Adrenal gland (tissue), 19 donors: ENCODE measurements at places on chromosomes 1 and 21. TPM values are rescaled to one million over a fixed set of nuclear protein-coding genes. Genes with fewer than 3 reads are reported as not detected.

NBPF19 gene
- 3.7 TPM for polyA plus RNA-seq

PARS2 gene
- 1.4 TPM for polyA plus RNA-seq

ZMYND12 gene
- 2.7 TPM for polyA plus RNA-seq

ADAMTS5 gene
- 0.48 TPM for polyA plus RNA-seq

AMIGO1 gene
- polyA plus RNA-seq, result 20.7 TPM

FCGR3B gene
- 3.4 TPM for polyA plus RNA-seq

CD1C gene
- polyA plus RNA-seq, result 0.27 TPM

AHCTF1 gene
- polyA plus RNA-seq, result 10.0 TPM

KRTAP27-1 gene
- not detected for polyA plus RNA-seq

DYRK1A gene
- polyA plus RNA-seq, result 23.6 TPM

KRTAP20-4 gene
- polyA plus RNA-seq, result not detected

C1orf94 gene
- polyA plus RNA-seq, result 0.07 TPM

TMED5 gene
- 181 TPM for polyA plus RNA-seq

TSPEAR gene
- polyA plus RNA-seq, result not detected

VWA5B1 gene
- polyA plus RNA-seq, result 0.26 TPM

MSH4 gene
- 0.32 TPM for polyA plus RNA-seq

GCSAML gene
- not detected for polyA plus RNA-seq

CDCA8 gene
- 0.64 TPM for polyA plus RNA-seq

RIT1 gene
- polyA plus RNA-seq, result 16.2 TPM

F5 gene
- polyA plus RNA-seq, result 0.64 TPM

LRP8 gene
- polyA plus RNA-seq, result 0.64 TPM

SPSB1 gene
- polyA plus RNA-seq, result 12.9 TPM

OPRD1 gene
- polyA plus RNA-seq, result 0.26 TPM

CDC73 gene
- polyA plus RNA-seq, result 10.7 TPM

CCSAP gene
- polyA plus RNA-seq, result 1.7 TPM

VASH2 gene
- 0.17 TPM for polyA plus RNA-seq

SH2D2A gene
- 3.9 TPM for polyA plus RNA-seq

SPRR2A gene
- 0.97 TPM for polyA plus RNA-seq

TEX38 gene
- polyA plus RNA-seq, result 0.54 TPM

CLCA2 gene
- polyA plus RNA-seq, result 0.16 TPM

MYBPH gene
- polyA plus RNA-seq, result not detected

DIO1 gene
- polyA plus RNA-seq, result 0.11 TPM

CD1B gene
- polyA plus RNA-seq, result not detected

TMEM222 gene
- polyA plus RNA-seq, result 66.8 TPM

OR10J1 gene
- not detected for polyA plus RNA-seq

ASAP3 gene
- polyA plus RNA-seq, result 81.0 TPM

SPRR1A gene
- not detected for polyA plus RNA-seq

PER3 gene
- 8.8 TPM for polyA plus RNA-seq

ETNK2 gene
- polyA plus RNA-seq, result 7.7 TPM

OR2L13 gene
- 0.07 TPM for polyA plus RNA-seq

OR2M5 gene
- polyA plus RNA-seq, result not detected

TTC13 gene
- 12.0 TPM for polyA plus RNA-seq

IL12RB2 gene
- polyA plus RNA-seq, result 0.48 TPM

LCK gene
- polyA plus RNA-seq, result 0.46 TPM

SRP9 gene
- 178 TPM for polyA plus RNA-seq

BATF3 gene
- 7.5 TPM for polyA plus RNA-seq

HORMAD1 gene
- polyA plus RNA-seq, result not detected

EXOSC10 gene
- 107 TPM for polyA plus RNA-seq

KCNH1 gene
- 0.64 TPM for polyA plus RNA-seq

ETV3 gene
- 3.3 TPM for polyA plus RNA-seq

KCNJ9 gene
- 0.24 TPM for polyA plus RNA-seq

WNT3A gene
- not detected for polyA plus RNA-seq

FBLIM1 gene
- 50.1 TPM for polyA plus RNA-seq

OR2G2 gene
- polyA plus RNA-seq, result not detected

PGLYRP4 gene
- polyA plus RNA-seq, result not detected

OR2W3 gene
- 0.20 TPM for polyA plus RNA-seq

PIK3CD gene
- 1.8 TPM for polyA plus RNA-seq

CCDC185 gene
- not detected for polyA plus RNA-seq

GJC2 gene
- polyA plus RNA-seq, result 1.8 TPM
